CD8-positive, alpha-beta memory T cell (primary cell): ENCODE measurements at places on chromosomes 6 and 20. TPM values are rescaled to one million over a fixed set of nuclear protein-coding genes. Genes with fewer than 3 reads are reported as not detected.

Gene TSPO2
- not detected for total RNA-seq

DNA sequence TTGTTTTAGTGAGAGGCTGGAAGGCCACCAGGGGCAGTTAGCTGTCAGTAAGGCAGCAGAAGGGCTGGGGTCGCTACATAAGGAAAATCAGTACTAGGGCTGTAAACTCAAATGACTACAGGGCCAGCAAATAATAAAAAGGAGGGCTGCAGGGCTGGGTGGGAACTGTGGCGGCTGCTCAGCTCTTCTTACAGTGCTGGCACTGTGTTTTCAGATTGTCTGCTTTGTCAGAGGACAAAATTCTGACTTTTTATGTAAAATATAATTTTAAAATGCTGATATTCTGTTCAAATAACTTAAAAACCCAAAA is 23.2 kb downstream of the HLA-A start:
- H3K27ac ChIP-seq, result peak overlapping the region; percentile 89
- DNase-seq, result no peak
- peak overlapping the region; percentile 69 for H3K4me3 ChIP-seq
- no peaks in the 10 kb centered on the region for H3K36me3 ChIP-seq
- peaks cover 32% of the 10 kb centered on the region for H3K4me1 ChIP-seq

GRCh38 chr6:135731116-135731515 is 120.4 kb upstream of the PDE7B start:
- no peaks in the 10 kb centered on the region for H3K4me1 ChIP-seq
- H3K27ac ChIP-seq, result no peak overlapping the region
- DNase-seq, result no peak

DNA sequence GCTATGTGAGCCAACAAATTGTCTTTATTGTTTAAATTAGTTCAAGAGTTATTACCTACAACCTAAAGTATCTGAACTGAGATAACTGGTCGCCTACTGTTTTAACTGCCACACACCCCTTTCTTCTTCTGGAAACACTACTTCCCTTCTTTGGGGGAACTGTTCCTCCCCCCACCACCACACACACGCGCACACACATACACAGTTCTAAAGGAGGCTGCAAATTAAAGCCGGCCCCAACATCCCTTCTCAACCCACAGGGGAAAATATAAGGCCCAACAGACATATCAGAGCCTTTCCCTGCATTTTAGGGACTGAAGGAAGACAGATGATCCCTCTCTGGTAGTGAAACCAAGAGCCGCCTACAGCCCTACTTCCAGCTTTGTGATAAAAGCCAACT is 348.0 kb upstream of the JARID2 start:
- H3K4me3 ChIP-seq, result no peak overlapping the region
- H3K27me3 ChIP-seq, result no peaks in the 10 kb centered on the region
- no peaks in the 10 kb centered on the region for H3K4me1 ChIP-seq
- DNase-seq, result no peak
- H3K27ac ChIP-seq, result no peak overlapping the region

Gene HEY2
- 0.09 TPM for total RNA-seq

- no peaks in the 10 kb centered on the region for H3K27me3 ChIP-seq
- no peaks in the 10 kb centered on the region for H3K4me1 ChIP-seq
- H3K27ac ChIP-seq, result no peak overlapping the region
- DNase-seq, result no peak
Measured at GRCh38 chr6:150924808-150925589, 59.5 kb downstream of the MTHFD1L start.

- H3K4me3 ChIP-seq, result no peak overlapping the region
- DNase-seq, result no peak
- H3K4me1 ChIP-seq, result no peaks in the 10 kb centered on the region
- no peak overlapping the region for H3K27ac ChIP-seq
- H3K36me3 ChIP-seq, result no peaks in the 10 kb centered on the region
- no peaks in the 10 kb centered on the region for H3K27me3 ChIP-seq
Measured at GRCh38 chr6:145137425-145137824, 597.9 kb downstream of the EPM2A start.

DNA sequence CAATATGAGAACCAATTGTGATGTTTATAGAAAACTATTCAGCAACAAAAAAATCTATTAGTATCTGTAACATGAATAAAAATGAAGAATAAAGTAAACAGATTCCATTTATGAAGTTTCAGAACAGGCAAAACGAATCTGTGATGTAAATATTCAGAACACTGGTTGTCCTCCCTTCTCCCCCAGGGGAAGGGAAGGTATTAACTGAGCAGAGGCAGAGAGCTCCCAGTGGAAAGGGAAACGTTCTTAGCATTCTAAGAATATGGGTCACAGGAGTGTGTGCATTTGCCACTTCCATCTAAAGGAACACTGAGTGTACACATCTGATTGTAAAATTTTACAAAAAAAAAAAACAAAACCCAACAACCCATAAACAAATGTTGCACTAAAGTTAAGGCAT is 23.1 kb downstream of the SPAG4 start:
- H3K4me3 ChIP-seq, result no peak overlapping the region
- DNase-seq, result no peak
- peaks cover 16% of the 10 kb centered on the region for H3K4me1 ChIP-seq
- H3K27me3 ChIP-seq, result no peaks in the 10 kb centered on the region

- DNase-seq, result no peak
- H3K27ac ChIP-seq, result no peak overlapping the region
- H3K4me1 ChIP-seq, result no peaks in the 10 kb centered on the region
- H3K36me3 ChIP-seq, result no peaks in the 10 kb centered on the region
Measured at GRCh38 chr6:117142995-117143394, 122.4 kb upstream of the VGLL2 start.

DNA sequence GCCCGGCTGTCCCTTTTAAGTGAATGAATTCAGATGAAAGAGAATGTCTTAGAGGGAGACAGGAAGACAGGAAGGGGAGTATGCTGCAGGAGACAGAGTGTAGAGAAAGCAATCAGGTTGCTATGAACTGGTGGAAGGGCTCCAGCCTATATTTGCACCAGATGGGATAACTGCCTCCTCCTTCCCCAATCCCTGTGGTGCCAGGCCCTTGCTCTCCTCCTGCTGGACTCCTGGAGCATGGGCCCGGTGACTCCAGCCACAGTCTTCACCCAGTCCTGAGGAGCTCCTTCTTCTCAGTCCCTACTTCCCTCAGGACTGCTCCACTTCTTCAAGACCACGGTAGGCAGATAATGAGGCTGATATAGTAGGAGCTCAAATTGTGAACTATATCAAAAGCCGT is 91.8 kb downstream of the TMEM200A start:
- no peak for DNase-seq
- no peak overlapping the region for H3K27ac ChIP-seq
- H3K27me3 ChIP-seq, result no peaks in the 10 kb centered on the region
- H3K36me3 ChIP-seq, result no peaks in the 10 kb centered on the region

GRCh38 chr20:63422653-63423052 is 49.8 kb downstream of the KCNQ2 start:
- H3K36me3 ChIP-seq, result no peaks in the 10 kb centered on the region
- no peak for DNase-seq
- no peak overlapping the region for H3K27ac ChIP-seq
- no peaks in the 10 kb centered on the region for H3K4me1 ChIP-seq
- H3K4me3 ChIP-seq, result no peak overlapping the region

Gene PAK5
- total RNA-seq, result not detected

Gene PACRG
- not detected for total RNA-seq

GRCh38 chr20:53716395-53716794 is 122.8 kb upstream of the ZNF217 start:
- H3K27me3 ChIP-seq, result no peaks in the 10 kb centered on the region
- no peaks in the 10 kb centered on the region for H3K4me1 ChIP-seq
- no peak overlapping the region for H3K4me3 ChIP-seq
- no peak overlapping the region for H3K27ac ChIP-seq
- no peaks in the 10 kb centered on the region for H3K36me3 ChIP-seq
- no peak for DNase-seq

DNA sequence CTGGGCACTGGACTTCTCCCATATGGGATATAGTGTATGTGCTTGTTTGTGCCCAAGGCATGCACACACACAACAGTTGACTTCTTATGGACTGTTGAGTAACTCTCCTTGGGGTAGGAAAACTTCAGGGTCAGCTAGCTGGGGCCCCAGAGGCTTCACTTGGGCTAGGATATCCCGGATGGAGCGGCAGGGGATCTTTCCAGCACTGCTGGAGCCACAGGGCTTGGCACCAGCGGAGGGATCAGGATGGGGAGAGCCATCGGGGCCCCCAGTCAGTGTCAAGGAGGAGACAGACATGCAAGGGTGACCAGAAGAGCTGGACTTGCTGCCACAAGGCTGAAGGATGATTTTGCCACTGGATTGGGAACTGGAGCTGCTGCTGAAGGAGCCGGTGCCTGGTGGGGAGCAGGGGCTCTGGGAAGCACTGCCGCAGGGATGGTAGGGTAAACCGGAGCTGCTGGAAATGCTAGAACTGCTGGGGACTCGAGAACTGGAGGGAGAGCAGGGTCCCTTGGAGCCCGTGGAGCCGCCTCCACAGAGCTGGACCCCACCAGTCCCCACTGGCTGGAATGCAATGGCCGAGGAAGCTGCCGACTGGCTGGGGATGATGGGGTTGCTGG is 1.5 kb downstream of the PSORS1C1 start:
- H3K27ac ChIP-seq, result no peak overlapping the region
- H3K36me3 ChIP-seq, result no peaks in the 10 kb centered on the region
- H3K4me1 ChIP-seq, result no peaks in the 10 kb centered on the region
- no peak for DNase-seq
- H3K27me3 ChIP-seq, result no peaks in the 10 kb centered on the region

DNA sequence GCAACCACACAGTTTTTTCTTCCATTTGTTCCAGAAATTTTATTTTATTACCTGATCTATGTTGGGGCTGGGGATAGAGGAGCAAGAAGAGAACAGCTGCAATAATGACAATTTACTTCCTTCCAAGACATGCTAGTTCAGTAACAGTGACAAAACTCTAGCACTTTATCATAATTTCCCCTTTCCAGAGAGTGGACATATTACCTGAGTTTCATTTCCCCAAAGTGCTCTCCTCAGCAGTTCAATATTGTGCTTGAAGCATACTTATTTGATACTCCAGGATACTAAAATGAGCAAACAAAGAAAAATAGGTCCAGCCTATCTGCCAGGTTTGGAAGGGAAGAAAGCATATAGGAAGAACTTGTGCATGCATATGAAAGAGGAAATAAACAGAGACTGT is 157.7 kb downstream of the ID4 start:
- no peak overlapping the region for H3K4me3 ChIP-seq
- no peaks in the 10 kb centered on the region for H3K36me3 ChIP-seq
- no peaks in the 10 kb centered on the region for H3K4me1 ChIP-seq

DNA sequence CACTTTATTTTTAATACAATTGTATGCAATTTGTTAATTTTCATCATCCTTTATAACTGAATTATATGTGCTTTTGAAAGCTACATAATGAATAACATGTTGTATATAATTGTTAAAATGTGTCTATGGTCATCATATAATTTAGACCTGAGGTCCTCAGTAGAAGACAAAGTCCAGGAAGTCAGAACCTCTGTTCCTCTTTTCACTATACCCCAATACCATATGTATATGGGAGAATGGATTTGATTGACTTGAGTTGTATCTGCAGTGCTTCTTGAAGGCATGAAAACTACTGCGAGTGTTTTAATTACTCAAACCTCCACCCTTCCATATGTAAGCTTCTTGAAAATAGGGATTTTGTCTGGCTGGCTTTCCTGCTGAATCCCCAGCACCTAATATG is 140.7 kb upstream of the NEDD9 start:
- no peak for DNase-seq
- no peaks in the 10 kb centered on the region for H3K36me3 ChIP-seq
- H3K4me3 ChIP-seq, result no peak overlapping the region
- no peaks in the 10 kb centered on the region for H3K27me3 ChIP-seq

Gene PSMB1
- 296 TPM for total RNA-seq

GRCh38 chr20:37358366-37359150 is 12.6 kb downstream of the SRC start:
- H3K4me1 ChIP-seq, result no peaks in the 10 kb centered on the region
- no peak overlapping the region for H3K27ac ChIP-seq
- no peak for DNase-seq
- H3K4me3 ChIP-seq, result no peak overlapping the region
- H3K36me3 ChIP-seq, result no peaks in the 10 kb centered on the region

GRCh38 chr20:17835934-17836300 is 132.7 kb downstream of the SNX5 start:
- no peak overlapping the region for H3K27ac ChIP-seq
- H3K36me3 ChIP-seq, result no peaks in the 10 kb centered on the region
- H3K27me3 ChIP-seq, result no peaks in the 10 kb centered on the region
- H3K4me3 ChIP-seq, result no peak overlapping the region
- DNase-seq, result no peak
- H3K4me1 ChIP-seq, result no peaks in the 10 kb centered on the region

Gene ADGRF1
- total RNA-seq, result not detected

GRCh38 chr6:16132909-16133308 is 4.0 kb downstream of the MYLIP start:
- no peaks in the 10 kb centered on the region for H3K36me3 ChIP-seq
- peak overlapping the region; percentile 21 for H3K4me3 ChIP-seq
- H3K27me3 ChIP-seq, result no peaks in the 10 kb centered on the region
- H3K27ac ChIP-seq, result no peak overlapping the region

DNA sequence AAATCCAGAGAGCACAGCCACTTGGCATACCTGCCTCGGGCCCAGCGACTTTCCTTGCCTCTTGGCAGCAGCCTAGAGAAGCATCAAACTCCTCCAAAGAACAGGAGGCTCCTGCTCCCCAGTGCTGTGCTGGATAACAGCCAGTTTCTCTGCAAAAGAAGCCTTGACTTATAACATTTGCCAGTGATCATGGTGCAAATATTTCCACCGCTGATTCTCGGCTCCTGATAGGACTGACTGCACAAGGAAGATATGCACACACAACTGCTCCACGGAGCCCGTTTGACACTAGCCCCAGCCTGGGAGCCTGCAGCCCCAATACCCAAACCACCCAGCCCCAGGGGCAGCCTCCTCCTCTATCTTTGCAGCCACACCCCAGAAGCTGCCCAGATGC is 17.5 kb downstream of the ACSS1 start:
- peaks cover 70% of the 10 kb centered on the region for H3K4me1 ChIP-seq
- no peak overlapping the region for H3K4me3 ChIP-seq
- H3K27me3 ChIP-seq, result no peaks in the 10 kb centered on the region
- no peak for DNase-seq

GRCh38 chr6:81897793-81898192 is 145.3 kb upstream of the TENT5A start:
- no peak for DNase-seq
- H3K4me1 ChIP-seq, result no peaks in the 10 kb centered on the region
- no peak overlapping the region for H3K27ac ChIP-seq
- no peak overlapping the region for H3K4me3 ChIP-seq
- no peaks in the 10 kb centered on the region for H3K27me3 ChIP-seq

GRCh38 chr20:50992336-50992732 is 30.6 kb downstream of the KCNG1 start:
- no peak for DNase-seq
- H3K36me3 ChIP-seq, result no peaks in the 10 kb centered on the region
- H3K27me3 ChIP-seq, result peaks cover 3% of the 10 kb centered on the region

Gene SAMD5
- 0.02 TPM for total RNA-seq

Gene FAM120B
- total RNA-seq, result 19.1 TPM
